ENCODE measurements at places on chromosomes 2 and 18.

DNA sequence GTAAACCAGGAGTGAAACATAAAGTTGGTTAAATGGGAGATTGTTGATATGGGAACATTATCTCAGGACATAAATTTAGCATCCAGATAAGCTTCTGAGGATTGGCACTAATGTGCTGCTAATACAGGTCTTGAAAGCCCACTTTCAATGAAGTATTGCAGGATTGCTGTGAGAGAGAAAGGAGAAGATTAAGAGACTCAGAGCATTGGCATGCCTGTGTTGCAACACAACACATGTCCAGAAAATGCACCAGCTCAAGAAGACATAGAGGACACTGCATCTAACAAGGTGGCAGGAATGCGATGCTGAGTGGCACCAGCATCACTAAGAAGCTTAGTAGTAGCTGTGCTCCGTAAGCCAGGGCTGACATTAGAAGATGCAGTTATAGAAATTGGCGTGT, 728.9 kb downstream of the SUCLG1 start:
- DNase-seq = no peak

GRCh38 chr2:132605236-132606180, 64.5 kb downstream of the LYPD1 start:
- no peak for DNase-seq

DNA sequence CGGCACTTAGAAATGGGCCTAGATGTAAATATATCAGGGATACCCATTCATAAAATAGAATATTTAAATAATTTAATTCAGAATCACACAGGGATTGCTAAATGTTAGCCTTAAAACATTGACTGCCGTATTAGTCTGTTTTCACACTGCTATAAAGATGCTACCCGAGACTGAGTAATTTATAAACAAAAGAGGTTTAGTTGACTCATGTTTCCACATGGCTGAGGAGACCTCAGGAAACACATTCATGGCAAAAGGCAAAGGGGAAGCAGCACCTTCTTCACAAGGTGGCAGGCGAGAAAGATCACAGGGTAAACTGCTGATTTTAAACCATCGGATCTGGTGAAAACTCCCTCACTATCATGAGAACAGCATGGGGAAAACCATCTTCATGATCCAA, 223.6 kb upstream of the GULP1 start:
- no peak for DNase-seq

DNA sequence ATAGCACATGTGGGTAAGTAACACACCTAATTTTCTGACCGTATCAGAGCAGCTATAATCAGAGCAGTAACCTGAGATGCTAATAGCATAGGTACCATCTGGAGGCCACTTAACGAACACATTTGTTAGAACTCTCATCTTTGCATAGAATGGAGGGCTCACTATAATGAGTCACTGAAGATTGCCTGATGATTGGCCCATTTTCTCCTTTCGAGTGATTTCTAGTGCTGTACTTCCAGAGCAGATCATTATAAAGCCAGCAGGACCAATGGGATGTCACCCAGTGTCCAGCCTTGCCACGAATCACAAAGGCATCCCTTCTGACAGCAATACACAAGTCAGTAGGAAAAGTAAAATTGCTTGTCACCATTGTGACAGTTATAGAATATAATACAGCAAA, 81.7 kb upstream of the REV1 start:
- no peak for DNase-seq

GRCh38 chr2:130798472-130799218, 38.1 kb upstream of the ARHGEF4 start:
- no peak for DNase-seq

- DNase-seq = no peak
Observed at GRCh38 chr2:10481666-10482157, 33.6 kb upstream of the ODC1 start.

- DNase-seq = no peak
Observed at GRCh38 chr2:159153463-159153862, 133.0 kb downstream of the WDSUB1 start.

- no peak for DNase-seq
Observed at GRCh38 chr2:230358305-230358704, 31.3 kb downstream of the SP140L start.

DNA sequence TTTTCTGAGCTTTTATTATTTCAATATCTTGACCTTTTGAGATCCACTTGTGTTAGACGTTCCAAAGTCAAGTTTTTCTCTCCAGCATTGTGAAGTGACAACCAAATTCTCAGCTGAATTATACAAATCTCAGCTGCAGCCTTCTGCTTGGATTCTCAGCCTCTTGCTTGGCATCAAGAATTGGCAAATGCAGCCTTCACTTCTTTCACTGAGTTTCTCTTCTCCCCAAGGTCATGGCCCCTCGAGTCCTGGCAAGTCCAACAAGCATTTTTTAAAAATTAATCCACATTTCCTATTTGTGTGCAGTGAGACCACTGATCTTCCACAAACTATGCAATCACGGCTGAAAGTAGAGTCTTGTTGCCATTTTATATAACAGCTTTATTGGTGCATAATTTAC, 23.4 kb upstream of the SMIM21 start:
- no peak for DNase-seq
